ENCODE measurements at places on chromosomes 3 and 15.
A peak's percentile ranks its signal among the peaks of the same experiment; 100 is the strongest.

GRCh38 chr15:57061696-57062095, 143.3 kb downstream of the TCF12 start:
- no peak for DNase-seq

- DNase-seq: no peak
Measured at GRCh38 chr3:155617346-155617925, 127.4 kb downstream of the PLCH1 start.

DNA sequence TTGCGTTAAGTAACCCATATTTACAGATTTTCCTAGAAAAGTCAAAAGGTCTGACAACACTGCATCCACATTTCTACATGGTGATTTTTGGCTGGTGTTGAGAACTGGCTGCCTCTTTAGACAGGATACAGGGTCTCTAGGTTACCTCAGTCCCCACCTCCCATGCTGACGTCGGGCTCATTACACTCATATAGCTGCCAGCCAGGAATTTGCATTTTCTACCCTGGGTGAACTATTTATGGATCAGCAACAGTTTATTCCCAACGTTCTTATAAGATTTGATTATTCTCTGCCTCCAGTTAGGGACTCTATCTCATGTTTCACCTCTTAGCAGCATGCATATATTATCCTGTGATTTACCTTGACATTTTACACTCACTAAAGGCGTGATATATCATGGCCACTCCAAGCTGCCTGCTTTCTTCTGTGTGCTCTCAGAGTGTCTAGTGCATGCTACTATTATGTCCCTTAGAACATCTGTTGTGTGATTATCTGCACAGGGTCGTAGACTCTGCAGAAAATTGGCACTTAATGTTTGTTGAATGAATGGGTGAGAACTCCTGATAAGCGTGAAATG, 49.0 kb downstream of the CLDN11 start:
- no peak for DNase-seq

- DNase-seq: no peak
Measured at GRCh38 chr15:70087708-70088352, 9.9 kb downstream of the TLE3 start.

DNA sequence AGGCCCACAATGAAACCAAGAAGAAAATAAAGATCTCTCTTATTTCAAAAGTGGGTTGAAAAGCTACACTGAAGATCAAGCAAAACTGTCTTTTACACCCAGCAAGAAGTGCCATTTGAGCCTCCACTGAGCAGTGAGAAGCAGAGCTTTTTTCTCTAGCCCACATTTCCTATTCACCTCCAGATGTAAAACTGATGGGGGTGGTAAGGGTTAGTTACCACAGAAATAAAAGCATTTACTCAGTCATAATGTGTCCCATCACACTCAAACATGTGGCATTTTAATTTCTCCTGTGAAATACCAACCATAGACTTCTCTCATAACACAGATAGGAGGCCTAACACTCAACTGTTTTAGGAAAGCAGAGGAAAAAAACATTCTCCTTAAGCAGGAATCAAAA, 21.0 kb downstream of the IFT57 start:
- DNase-seq: no peak

- no peak for DNase-seq
Measured at GRCh38 chr3:20160230-20160629, 25.8 kb downstream of the SGO1 start.

DNA sequence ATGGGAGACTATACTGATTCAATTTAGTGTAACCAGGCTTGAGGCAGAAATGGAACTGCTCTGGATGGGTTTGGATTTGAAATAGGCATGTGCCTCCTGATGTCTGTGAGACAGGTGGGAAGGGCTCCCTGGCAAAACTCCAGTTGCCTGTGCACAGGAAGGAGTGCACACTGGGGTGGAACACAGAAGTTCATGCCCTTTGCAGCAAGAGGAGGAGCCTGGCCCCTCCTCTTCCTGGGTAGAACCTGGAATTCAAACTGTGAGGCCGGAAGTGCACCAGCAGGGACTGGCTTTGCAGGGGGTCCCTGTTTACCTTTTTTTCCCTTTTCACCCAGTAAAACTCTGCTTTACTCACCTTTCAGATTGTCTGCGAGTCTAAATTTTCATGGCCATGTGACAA, 99.9 kb downstream of the GMPS start:
- DNase-seq: no peak

- no peak for DNase-seq
Measured at GRCh38 chr3:179038216-179038898, 33.3 kb downstream of the ZMAT3 start.

DNA sequence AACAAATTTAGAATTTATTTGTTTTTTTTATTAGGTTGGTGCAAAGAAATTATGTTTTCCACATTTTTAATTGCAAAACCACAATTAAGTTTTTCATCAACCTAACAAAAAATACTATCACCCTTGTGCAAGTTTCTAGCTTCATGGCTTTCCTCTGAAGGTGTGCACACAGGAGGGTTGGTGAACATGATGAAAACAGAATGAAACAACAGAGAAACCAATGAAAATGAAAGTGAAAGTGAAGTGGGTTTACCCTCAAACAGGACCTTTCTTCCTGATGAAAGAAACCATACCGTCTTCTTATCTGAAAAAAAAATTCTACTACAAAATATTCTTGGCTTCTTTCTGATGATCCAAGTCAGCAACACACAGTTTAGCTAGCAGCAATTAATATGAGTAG, 71.9 kb upstream of the FEZF2 start:
- DNase-seq: no peak

GRCh38 chr3:64027658-64028057, 4.4 kb upstream of the PSMD6 start:
- no peak for DNase-seq

GRCh38 chr15:79896131-79896633, 632 bp downstream of the MTHFS start:
- no peak for DNase-seq

DNA sequence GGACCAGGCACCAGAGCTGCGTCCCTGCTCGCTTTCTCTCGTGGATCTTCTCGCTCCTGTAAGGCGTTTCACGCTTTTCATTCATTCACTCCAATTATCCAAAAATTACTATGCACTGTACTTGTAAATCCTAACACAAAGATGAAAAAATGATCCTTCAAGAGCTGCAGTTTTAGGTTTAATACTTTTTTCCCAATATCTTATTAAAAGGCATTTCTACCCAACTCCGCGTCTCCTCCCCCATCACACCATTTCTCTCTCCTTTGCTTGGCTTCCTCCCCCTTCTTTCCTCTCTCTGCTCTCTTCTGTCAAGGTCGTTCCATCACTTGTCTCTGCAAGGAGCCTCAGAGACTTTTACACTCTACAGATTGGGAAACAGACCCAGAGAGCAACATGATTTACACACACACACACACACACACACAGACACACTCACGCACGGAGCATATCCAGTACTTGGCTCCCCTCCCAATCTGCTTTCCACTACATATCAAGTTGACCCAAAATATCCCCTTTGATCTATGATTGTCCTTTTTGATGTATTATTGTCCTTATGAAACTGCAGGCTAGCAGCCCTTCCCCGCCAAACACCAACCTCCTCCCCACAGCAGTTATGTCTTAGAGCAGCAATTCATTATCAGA, 479 bp upstream of the CLDN1 start:
- no peak for DNase-seq

DNA sequence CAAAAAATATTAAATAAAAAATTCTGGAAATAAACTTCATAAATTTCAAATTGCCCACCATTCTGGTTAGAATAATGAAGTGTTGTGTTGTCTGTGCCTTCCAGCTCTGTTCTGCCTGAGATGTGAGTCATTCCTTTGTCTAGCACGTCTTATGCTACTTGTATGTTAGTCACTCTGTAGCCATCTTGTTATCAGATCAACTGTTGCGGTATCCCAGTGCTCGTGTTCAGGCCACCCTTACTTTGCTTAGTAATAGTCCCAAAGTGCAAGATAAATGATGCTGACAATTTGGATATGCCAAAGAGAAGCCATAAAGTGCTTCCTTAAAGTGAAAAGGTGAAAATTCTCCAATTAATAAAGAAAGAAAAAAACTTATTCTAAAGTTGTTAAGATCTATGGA, 527.5 kb downstream of the NAALADL2 start:
- no peak for DNase-seq

DNA sequence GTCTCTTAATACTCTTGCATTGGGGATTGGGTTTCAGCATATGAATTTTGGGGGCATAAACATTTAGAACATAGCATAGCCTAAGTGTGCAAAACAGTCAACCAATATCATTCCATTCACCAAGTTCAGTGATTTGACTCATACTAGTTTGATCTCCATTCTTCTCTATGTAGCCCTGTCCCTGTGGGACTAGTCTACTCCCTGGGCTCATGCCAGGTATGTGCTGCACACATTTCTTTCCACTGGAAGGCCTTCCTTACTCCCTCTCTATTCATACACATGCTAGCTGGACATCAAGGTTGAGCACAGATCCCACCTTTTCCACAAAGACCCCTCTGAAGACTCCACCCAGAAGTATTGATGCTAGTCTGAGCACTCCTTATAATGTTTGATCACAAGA, 5.1 kb downstream of the ZDHHC23 start:
- no peak for DNase-seq

GRCh38 chr3:27606537-27606936, 115.6 kb downstream of the EOMES start:
- no peak for DNase-seq

- DNase-seq: peak; percentile 45
Measured at GRCh38 chr15:57060799-57061198, 142.4 kb downstream of the TCF12 start.

GRCh38 chr15:81814882-81815455, 230.8 kb downstream of the MEX3B start:
- no peak for DNase-seq

DNA sequence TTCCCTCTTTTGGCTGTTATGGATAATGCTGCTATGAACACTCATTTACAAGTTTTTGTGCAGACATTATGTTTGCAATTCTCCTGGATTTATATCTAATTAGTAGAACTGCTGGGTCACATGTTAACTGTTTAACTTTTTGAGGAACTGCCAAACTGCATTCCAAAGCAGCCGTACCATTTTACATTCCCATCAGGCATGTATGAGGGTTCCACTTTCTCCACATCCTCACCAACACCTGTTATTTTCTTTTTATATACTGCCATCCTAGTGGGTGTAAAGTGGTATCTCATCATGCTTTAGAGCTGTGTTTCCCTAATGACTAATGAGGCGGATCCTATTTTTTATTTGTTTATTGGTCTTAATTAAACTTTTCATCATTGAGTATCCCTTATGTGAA, 9.2 kb downstream of the KPNA4 start:
- DNase-seq: no peak

DNA sequence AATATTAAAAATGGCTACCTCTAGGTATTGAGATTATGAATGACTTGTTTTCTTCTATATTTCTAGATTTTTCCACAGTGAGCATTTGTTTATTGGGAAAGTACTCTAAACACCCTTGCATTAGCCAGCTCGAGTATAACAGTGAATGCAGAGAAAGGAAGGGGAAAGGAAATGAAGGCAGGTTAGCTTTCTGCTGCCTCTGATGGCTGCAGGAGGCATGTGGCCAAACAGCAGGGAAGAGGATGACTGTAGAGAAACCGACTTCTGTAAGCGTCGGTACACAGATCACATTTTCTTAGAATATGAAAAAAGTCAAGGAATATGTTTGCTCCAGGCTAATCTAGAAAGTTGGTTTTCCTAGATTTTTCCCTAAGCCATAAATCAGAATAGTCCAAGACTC, 19.8 kb downstream of the GNB5 start:
- DNase-seq: no peak

DNA sequence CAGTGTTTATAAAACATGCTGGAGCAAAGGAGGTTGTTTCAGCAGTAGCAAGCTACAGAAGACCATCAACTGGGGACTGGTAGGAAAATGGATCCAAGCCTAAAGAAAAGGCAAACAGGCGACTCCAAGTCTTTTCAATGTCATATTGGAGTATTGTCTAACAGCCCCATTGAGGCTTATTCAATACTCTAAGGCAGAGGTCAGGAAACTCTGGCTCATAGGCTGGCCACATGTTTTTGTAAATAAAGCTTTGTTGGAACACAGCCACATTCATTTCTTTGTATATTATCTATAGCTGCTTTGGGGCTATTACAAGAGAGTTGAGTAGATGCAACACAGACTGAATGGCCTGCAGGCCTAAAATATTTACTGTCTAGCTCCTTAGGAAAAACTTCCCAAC, 77.5 kb downstream of the RPL22L1 start:
- DNase-seq: no peak

GRCh38 chr3:107848351-107848915, 242.4 kb downstream of the CD47 start:
- no peak for DNase-seq

- no peak for DNase-seq
Measured at GRCh38 chr15:73851689-73852088, 21.7 kb upstream of the TBC1D21 start.

DNA sequence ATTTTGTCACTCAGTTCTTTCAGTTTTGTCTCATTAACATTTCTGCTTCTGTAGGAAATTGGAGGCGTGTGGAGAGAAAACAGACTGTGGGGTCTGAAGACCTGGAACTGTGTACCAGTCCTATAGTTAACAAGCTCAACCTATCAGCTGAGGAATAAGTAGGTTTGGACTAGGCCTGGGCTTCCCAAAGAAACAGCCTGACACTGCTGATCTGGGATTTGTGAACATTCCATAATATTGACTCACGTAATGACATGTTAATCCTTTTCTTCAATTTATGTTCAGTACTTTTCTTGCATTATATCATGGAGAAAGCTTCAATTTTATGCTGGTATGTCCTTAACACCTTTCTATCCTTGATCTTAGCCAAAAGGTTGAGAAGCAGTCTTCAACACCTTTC, 181.6 kb upstream of the RORA start:
- no peak for DNase-seq

DNA sequence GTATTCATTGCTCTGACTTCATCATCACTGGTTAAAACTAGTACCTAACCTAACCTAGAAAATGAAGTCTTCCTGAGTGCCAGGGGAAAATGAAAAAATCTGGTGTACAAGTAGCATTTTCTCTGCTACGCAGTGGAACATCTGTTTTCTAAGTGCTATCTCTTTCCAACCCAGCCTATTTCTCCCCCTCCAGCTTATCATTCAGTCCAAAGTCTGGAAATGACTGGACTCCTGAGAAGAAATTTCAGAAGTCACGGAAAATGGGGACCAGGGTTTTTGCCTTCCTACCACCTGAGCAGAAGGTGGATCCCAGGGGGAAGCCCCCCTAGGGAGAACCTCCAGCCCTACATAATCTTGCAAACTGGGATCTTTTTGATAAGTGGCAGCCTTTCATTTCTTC, 9.6 kb upstream of the GLCE start:
- no peak for DNase-seq

GRCh38 chr3:3586843-3587646, 212.2 kb upstream of the LRRN1 start:
- no peak for DNase-seq

DNA sequence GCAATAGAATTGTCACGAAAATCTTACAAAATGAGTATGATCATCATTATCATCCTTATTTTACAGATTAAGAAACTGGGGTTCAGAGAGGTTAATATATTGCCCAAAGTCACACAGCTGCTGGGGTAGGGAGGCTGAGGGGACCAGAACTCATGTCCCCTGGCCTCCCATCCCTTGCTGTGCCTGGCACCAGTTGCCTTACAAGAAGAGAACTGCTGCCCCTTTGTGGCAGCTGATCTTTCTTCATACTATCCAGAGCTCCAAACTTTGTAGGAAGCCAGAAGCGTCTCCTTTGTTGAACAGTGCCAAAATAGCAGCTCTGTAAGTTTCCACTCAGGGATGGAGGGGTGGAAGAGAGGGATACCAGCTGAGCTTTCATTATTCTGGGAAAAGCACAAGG, 236.8 kb upstream of the TBC1D5 start:
- no peak for DNase-seq

Data from amygdala (tissue), 56 donors.